NCI-H2227 treated with DMSO at 0.1 percent for 48 hours (cell line): ENCODE measurements at places on chromosomes 16 and 17.

DNA sequence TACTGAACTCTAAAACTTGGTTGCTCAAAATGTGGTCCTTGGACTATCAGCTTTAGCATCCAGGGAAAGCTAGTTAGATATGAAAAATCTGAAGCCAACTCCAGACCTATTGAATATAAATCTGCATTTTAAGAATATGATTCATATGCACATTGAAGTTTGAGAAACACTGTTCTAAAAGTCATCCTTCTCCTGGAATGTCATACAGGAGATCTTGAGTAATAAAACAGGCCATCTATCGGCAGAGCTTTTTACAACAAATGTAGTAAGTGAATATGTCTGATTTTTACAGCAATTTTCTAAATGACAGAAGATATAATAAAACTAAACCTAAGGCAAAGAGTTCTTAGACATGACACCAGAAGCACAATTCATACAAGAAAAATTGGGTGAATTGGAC lies 140.4 kb downstream of the PMP22 start:
- no peak for DNase-seq

DNA sequence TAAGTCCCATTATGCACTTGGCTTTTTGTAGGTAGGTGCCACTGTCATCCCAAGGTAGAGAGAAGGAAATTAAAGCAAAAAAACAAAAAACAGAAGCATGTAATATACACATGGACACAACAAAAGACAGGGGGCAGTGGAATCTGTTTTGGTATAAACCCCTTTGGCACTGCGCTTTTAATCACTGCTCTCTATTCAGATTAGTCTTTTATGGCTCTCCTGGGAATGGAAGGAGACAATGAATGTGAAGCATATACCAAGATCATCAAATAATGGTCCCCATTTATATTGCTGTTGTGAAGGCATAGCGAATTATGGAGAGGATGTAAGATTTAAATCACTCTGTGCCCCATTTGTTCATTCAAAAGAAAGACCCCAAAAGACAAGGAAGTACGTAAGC lies 17.4 kb downstream of the CDH11 start:
- DNase-seq: no peak

DNA sequence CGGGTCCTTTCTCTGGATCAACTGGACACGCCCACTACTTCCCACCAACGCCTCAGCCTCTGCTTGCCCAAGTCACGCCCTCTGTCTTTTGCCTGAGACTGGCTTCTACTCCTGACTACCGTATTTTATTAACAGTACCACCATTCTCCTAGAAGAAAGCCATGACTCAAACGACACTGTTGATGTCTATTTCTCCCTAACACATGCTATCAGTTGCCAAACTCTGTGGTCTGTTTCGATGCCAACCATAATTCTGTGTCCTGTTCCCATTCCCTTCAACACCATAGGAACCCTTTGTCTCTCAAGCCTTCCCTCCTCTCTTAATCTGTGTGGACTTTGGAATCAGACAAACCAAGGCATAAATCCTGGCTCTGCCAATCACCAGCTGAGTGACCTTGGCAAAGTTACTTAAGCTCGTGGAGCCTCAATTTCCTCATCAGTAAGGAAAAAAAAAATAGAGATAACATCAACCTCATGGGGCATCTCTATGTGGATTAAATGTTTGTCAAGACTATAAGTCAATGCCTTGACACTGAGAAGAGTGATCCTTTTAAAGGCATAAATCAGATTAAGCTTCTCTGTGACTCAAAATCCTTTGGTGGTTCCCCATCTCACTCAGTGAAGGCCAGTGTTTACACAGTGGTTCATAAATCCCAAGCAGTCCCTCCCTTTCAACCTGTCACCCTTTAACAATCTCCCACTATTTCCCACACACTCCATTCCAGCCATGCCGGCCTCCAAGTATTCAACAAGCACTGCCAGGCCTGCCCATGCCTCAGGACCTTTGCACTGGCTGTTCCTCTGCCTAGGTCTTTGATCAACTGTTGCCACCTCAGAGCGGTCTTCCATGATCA lies 45.6 kb downstream of the ERN1 start:
- no peak for DNase-seq

DNA sequence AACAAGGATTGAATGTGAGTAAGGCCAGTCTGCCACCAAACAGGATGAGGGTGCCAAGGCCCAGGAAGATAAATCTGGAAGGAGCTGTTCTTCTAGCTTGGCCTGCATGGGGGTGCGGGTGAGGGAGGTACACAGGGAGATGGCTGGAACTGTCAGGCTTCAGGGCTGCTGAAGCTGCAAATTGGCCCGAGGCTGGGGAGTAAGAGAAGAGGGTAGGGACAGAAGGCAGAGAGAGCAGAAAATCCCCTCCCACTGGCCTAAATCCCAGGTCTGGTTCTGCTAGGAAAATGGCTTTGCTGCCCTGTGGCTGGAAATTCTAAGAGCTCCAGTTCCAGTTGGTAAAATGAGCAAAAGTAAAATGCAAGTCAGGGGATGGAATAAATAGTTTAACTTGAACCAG lies 87.9 kb downstream of the CCDC182 start:
- DNase-seq: no peak

DNA sequence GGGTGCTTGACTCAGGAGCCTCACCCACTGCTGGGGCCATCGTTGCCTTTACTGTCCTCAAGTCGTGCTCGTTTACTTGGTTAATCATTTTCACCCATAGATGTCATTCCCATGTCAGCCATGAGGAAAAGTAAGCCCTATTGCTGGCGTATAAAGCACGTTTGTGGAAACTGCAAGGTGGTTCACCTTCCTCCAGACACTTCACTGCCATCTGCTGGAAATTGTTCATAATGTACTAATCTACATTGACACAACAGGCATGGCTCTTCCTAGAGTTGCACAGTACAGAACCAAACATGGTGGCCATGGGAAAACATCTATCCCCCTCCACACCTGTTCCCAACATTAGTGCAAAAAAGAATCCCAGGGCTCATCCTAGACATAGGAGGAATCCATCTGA lies 116.6 kb downstream of the ZNF18 start:
- DNase-seq: peak; percentile 0

- DNase-seq: peak; percentile 66
Measured at GRCh38 chr17:64661976-64662773, at the start of gene SMURF2. Gene SMURF2, minus strand, starts transcription at chr17:64662307. Its CDS starts 427 bp downstream, at chr17:64661880.

- DNase-seq: no peak
Measured at GRCh38 chr16:1123525-1124230, 27.6 kb upstream of the C1QTNF8 start.

- DNase-seq: no peak
Measured at GRCh38 chr17:10271106-10271562, 72.7 kb upstream of the GAS7 start.

DNA sequence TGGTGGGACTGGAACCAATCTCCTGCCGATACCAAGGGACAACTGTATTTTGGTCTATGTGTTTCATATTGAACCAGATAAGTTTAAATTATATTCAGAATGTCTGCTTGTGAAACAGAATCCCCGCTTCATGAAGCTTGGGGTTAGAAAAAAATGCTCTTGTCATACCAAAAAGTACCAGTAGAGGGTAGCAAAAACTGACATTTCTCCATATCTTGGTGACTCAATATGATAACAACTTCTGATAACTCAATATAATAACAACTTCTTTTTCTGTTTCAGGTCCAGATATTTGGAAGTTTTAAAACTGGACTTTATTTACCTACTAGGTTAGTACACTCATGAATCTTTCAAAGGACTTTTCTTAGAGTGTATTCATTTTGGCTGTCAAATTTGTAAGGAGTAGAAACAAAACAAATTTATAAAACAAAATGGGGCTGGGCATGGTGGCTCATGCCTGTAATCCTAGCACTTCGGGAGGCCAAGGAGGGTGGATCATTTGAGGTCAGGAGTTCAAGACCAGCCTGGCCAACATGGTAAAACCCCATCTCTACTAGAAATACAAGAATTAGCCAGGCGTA lies 52.3 kb upstream of the ADCY7 start:
- DNase-seq: no peak

DNA sequence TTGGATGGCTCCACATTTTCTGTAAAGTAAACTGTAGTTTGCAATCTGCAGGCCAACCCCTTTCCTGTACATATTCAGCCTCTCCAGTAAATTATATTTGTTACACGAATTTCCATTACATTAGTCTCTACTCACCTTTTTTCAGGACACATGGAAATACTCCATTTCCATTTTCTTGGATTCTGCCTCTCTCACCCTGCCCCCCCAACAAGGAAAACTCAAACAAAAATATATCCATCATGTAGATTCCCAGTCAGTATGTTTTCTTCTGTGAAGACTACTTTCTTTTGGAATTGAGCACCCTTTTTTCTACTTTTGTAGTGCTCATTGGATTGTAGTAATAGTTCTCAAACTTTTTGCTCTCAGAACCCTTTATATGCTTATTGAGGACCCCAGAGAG lies 2.9 kb downstream of the PPM1D start:
- no peak for DNase-seq

- no peak for DNase-seq
Measured at GRCh38 chr16:79703066-79703465, 102.5 kb upstream of the MAF start.

DNA sequence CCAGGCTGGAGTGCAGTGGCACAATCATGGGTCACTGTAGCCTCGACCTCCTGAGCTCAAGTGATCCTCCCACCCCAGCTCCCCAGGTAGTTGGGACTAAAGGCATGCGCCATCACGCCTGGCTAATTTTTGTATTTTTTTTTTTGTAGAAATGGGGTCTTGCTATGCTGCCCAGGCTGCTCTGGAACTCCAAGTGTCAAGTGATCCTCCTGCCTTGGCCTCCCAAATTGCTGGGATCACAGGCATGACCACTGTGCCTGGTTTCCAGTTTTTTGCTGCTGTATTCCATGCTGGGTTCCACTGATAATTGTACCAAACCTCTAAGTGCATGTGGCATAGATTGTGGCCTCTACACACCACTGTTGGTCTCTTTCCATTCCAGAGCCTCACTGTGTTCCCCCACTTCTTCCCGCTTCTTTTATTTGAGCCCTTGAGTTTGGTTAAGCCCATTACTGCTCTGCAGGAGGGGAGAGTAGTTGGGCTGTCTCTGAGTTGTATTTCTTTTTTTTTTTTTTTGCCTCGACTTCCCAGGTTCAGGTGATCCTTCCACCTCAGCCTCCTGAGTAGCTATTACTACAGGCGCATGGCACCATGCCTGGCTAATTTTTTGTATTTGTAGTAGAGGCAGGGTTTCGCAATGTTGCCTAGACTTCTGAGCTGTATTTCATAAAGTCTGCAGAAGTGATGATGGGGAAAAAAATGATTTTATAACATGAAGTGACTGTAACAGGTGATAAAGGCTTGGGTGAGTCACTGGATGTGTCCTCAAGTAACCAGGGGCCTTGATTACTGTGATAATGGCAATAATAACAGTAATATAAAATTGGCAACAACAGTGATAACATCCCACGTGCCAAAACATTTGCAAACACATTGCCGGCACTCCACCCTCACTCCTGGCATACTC lies 30.0 kb downstream of the EEF2K start:
- peak; percentile 38 for DNase-seq

DNA sequence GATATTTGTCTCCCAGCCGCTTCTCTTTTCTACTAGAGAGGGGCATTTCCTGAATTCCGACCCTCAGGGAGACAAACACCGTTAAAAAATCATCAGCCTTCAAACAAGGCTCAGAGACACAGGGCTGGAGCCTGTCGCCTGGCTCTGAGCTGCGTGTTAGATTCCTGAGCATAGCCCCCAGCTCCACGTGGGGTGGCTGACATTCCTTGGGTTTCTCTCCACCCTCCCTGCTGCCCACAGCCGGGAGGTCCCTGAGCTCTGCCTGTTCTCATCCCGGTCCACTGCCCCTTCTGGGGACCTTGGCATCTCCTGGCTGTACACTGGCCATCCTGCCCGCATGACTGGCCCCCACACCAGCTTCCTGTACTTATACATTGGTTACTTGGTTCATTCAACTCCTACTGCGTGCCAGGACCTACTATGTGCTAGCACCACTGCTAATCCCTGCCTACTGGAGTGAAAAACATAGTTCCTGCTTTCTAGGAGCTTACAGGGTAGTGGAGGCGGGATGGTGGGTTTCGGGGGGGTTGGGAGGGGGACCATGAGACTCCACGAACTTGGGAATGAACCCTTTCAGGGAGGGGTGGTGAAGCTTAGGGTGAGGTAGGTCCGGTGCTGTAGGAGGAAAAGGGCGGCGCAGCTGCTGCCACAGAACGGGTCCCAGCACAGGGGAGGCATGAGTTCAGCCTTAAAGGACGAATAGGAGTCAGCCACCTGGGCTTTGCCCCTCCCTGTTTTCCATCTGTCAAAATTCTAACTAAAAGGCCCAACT lies 52.1 kb upstream of the TMEM132E start:
- DNase-seq: no peak

DNA sequence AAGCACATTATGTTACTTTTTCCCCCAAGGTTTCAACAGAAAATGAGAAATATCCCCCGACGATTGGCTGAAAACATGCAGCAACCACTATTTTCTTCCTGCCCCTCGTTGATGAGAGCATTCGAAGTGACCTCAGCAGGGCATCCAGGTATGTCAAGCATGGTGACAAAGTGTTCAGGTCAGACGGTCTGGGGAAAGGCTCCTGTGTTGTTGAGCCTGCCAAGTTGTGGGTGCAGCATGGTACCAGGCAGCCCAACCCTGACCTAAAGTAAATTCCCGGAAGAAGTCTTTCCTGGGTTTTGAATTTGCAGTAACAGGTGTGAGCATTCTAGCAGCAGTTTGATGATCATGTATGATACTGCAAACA lies 51.7 kb upstream of the SEC14L1 start:
- no peak for DNase-seq

- DNase-seq: no peak
Measured at GRCh38 chr17:57166803-57167202, 81.8 kb downstream of the AKAP1 start.

DNA sequence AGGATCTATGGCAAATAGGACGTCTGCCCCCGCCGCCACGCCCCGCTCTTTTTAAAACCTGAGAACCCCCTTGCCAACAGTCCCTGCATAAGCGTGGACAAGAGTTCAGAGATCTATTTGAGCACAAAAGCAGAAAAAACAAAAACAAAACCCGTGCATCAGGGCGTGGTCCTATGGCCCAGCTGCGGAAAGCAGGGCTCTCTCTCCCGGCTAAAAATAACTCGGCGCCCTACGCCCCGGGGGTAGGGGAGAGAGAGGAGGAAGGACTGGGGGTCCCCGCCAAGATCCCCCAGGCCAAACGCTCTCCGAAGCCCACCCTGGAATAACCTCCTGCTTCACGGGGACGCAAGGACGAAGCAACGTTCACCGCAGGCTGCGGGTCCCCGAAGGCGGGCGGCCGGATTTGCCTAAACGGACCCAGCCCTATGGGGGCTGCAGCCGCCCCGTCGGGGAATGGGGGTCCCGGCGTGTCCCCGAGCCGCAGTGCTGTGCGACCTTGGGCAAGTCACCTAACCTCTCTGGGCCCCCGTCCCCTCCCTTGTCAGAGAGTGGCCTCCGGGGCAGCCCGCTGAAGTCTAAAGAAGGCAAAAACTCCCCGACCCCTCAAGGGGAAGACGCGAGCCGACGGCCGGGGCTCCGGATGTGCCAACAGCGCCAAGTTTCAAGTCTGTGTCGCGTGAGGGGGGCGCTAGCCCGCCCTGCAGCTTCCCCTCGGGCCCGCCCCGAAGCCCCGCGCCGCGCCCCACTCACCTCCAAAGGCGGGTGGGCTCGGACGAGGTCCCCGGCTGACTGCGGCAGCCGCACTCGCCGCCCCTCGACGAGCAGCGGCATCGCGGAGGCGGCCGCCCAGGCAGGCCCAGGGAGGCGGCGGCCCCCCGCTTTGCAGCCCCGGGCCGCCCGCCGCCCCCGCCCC lies 477 bp downstream of the NTAN1 start:
- DNase-seq: peak; percentile 56

- no peak for DNase-seq
Measured at GRCh38 chr17:7441266-7441665, 2.0 kb downstream of the FGF11 start.
